ENCODE measurements at places on chromosomes 1 and 21. TPM values are rescaled to one million over a fixed set of nuclear protein-coding genes. Genes with fewer than 3 reads are reported as not detected.

DNA sequence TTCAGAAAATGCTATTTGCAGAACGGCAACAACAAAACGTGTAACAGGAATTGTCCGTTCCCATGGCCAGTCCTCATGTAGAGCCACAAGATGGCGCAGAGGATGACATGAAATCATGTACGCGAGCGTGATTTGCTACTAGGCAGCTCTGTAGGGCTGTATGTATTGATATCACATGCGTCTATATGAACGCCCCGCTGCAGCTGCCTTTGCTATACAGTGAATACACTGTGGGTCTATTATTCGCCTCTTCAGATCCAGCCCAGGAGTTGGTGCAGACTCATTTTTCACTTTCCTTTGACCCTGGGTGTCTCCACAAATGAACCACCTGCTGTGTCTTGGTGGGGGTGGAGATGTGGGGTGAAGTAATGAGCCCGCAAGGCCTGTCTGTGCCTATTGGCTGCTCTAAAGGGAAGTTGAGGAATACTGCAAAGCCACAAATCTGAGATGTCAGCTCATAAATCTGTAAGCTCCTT, 361.5 kb downstream of the KIF26B start:
- no peaks in the 10 kb centered on the region for H3K27me3 ChIP-seq
- H3K36me3 ChIP-seq, result no peaks in the 10 kb centered on the region
- H3K4me1 ChIP-seq, result peaks cover 8% of the 10 kb centered on the region
- no peak overlapping the region for H3K27ac ChIP-seq
- no peak for DNase-seq
- no peak overlapping the region for H3K4me3 ChIP-seq

The PAQR6 gene
- 0.81 TPM for polyA plus RNA-seq

The IGSF21 gene
- polyA plus RNA-seq, result not detected

GRCh38 chr1:30409476-30410152, 313.8 kb downstream of the MATN1 start:
- H3K27ac ChIP-seq, result no peak overlapping the region
- H3K27me3 ChIP-seq, result peaks cover 4% of the 10 kb centered on the region
- peak; percentile 20 for DNase-seq

The WNT3A gene
- not detected for polyA plus RNA-seq

- no peaks in the 10 kb centered on the region for H3K4me1 ChIP-seq
- H3K4me3 ChIP-seq, result no peak overlapping the region
- peak; percentile 72 for DNase-seq
- peaks cover 3% of the 10 kb centered on the region for H3K36me3 ChIP-seq
Observed at GRCh38 chr1:3491291-3492246, 37.1 kb downstream of the ARHGEF16 start.

DNA sequence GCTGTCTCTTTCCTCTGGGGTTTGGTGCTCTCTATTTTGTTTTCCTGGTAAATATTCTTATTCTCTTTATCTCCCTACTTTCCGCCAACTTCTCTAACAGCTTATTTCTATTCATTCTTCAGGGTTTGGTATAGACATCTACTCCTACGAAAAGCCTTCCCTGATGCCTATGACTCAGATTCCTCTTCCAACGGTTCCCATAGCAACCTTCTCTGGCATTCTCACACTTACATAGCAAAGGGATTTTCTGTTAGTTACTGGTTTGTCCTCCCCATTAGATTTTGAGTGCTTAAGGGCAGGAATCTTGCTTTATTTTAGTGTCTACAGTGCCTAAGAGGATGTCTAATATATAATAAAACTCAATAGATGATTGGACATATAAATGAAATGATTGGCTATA, 407.6 kb upstream of the DEPDC1 start:
- H3K27me3 ChIP-seq, result no peaks in the 10 kb centered on the region
- H3K36me3 ChIP-seq, result no peaks in the 10 kb centered on the region
- no peak overlapping the region for H3K27ac ChIP-seq
- H3K4me1 ChIP-seq, result no peaks in the 10 kb centered on the region

The ZMYND12 gene
- 1.4 TPM for polyA plus RNA-seq

GRCh38 chr1:11653101-11653860, 948 bp downstream of the FBXO2 start:
- H3K27ac ChIP-seq, result no peak overlapping the region
- H3K27me3 ChIP-seq, result no peaks in the 10 kb centered on the region
- no peaks in the 10 kb centered on the region for H3K4me1 ChIP-seq
- H3K4me3 ChIP-seq, result no peak overlapping the region
- DNase-seq, result no peak
- H3K36me3 ChIP-seq, result no peaks in the 10 kb centered on the region

GRCh38 chr1:231554969-231555368, 26.5 kb downstream of the TSNAX start:
- H3K4me1 ChIP-seq, result peaks cover 13% of the 10 kb centered on the region
- no peak overlapping the region for H3K4me3 ChIP-seq
- no peak for DNase-seq

The SHISAL2A gene
- not detected for polyA plus RNA-seq

DNA sequence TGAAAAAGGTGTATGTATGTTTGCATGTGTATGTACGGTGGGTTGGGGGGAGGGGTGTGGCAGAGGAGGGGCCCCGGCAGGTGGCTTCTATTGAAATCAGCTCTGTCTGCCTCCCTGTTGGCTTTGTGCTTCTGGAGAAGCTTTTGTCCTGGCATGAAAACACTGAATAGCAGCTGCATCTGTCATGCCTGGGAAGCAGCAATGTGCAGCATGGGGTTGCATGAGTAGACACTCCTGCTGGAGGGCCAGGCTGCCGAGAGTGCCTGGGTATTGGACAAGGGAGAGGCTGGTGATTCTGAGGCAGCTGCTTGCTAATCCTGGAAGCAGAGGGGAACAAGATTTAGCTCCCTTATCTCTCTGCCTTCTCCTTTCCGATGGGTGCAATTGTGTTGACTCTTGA, 20.5 kb downstream of the MAPKAPK2 start:
- peak; percentile 96 for DNase-seq
- peaks cover 58% of the 10 kb centered on the region for H3K4me1 ChIP-seq
- peak overlapping the region; percentile 98 for H3K27ac ChIP-seq
- no peaks in the 10 kb centered on the region for H3K27me3 ChIP-seq
- H3K36me3 ChIP-seq, result no peaks in the 10 kb centered on the region
- peak overlapping the region; percentile 36 for H3K4me3 ChIP-seq

The SPATA45 gene
- polyA plus RNA-seq, result not detected

DNA sequence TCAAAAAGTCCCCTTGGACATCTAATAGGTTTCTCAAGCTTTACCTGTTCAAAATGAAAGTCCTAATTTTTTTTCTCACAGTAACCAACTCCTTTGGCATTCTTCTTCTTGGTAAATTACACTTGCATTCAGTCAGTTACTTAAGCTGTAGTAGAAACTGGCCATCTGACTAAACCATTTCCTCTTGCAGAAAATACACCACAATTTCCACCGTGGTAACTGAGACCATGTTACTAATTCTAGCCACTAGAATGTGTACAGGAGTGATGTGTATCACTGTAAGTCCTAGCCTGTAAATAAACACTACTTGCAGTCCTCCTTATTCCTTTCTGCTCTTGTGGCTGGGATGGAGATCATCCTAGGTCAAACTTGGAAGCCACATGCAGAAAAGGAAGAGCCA, 965.4 kb upstream of the TMPRSS15 start:
- DNase-seq, result no peak
- H3K27me3 ChIP-seq, result no peaks in the 10 kb centered on the region
- no peak overlapping the region for H3K27ac ChIP-seq

GRCh38 chr1:6275826-6276782, 15.2 kb upstream of the GPR153 start:
- no peaks in the 10 kb centered on the region for H3K27me3 ChIP-seq
- peaks cover 14% of the 10 kb centered on the region for H3K4me1 ChIP-seq
- H3K4me3 ChIP-seq, result 0 out of 2 replicates have a peak overlapping the region, but pooled peaks have one; percentile 5
- H3K27ac ChIP-seq, result peak overlapping the region; percentile 54

- DNase-seq, result no peak
- no peaks in the 10 kb centered on the region for H3K27me3 ChIP-seq
- no peak overlapping the region for H3K27ac ChIP-seq
- no peaks in the 10 kb centered on the region for H3K4me1 ChIP-seq
Observed at GRCh38 chr1:158251163-158251562, 3.1 kb upstream of the CD1A start.

The SLAMF9 gene
- 0.48 TPM for polyA plus RNA-seq

The KRTCAP2 gene
- polyA plus RNA-seq, result 480 TPM

GRCh38 chr1:163970699-163971098, 588.3 kb upstream of the PBX1 start:
- H3K27ac ChIP-seq, result no peak overlapping the region
- H3K4me1 ChIP-seq, result no peaks in the 10 kb centered on the region
- no peaks in the 10 kb centered on the region for H3K27me3 ChIP-seq
- peak; percentile 13 for DNase-seq

GRCh38 chr1:235415008-235415904, 48.0 kb downstream of the TBCE start:
- H3K27ac ChIP-seq, result no peak overlapping the region
- peaks cover 6% of the 10 kb centered on the region for H3K4me1 ChIP-seq

The OR2L8 gene
- polyA plus RNA-seq, result not detected

DNA sequence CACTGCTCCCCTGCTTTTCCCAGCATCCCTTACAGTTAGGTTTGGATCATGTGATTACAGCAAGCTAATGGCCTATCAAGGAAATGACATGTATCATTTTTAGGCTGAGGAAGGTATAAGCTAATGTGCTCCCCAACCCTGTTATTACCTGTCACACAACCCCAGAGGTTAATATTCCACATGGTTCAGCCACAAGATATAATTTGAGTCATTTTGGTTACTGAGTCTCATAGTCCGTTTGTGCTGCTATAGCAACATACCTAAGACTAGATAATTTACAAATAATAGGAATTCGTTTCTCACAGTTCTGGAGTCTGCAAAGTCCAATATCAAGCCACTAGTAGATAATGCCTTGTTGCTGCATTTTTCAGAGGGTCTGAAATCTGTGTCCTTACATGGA, 29.1 kb upstream of the SLC16A1 start:
- H3K4me1 ChIP-seq, result no peaks in the 10 kb centered on the region
- no peaks in the 10 kb centered on the region for H3K27me3 ChIP-seq
- no peak overlapping the region for H3K4me3 ChIP-seq

- no peak overlapping the region for H3K4me3 ChIP-seq
- H3K4me1 ChIP-seq, result no peaks in the 10 kb centered on the region
- no peak overlapping the region for H3K27ac ChIP-seq
- DNase-seq, result peak; percentile 43
Observed at GRCh38 chr1:3012456-3013291, 8.6 kb upstream of the ACTRT2 start.

- no peaks in the 10 kb centered on the region for H3K4me1 ChIP-seq
- H3K27me3 ChIP-seq, result no peaks in the 10 kb centered on the region
- no peak overlapping the region for H3K27ac ChIP-seq
Observed at GRCh38 chr1:13407811-13408210, 2.4 kb upstream of the PRAMEF20 start.

GRCh38 chr1:58062635-58063034, 483.9 kb downstream of the OMA1 start:
- no peaks in the 10 kb centered on the region for H3K4me1 ChIP-seq
- H3K4me3 ChIP-seq, result no peak overlapping the region
- DNase-seq, result peak; percentile 16

GRCh38 chr1:17108786-17109185, 10.5 kb downstream of the PADI2 start:
- H3K27me3 ChIP-seq, result peaks cover 5% of the 10 kb centered on the region
- no peaks in the 10 kb centered on the region for H3K4me1 ChIP-seq
- H3K27ac ChIP-seq, result no peak overlapping the region

The OLFML3 gene
- 149 TPM for polyA plus RNA-seq

DNA sequence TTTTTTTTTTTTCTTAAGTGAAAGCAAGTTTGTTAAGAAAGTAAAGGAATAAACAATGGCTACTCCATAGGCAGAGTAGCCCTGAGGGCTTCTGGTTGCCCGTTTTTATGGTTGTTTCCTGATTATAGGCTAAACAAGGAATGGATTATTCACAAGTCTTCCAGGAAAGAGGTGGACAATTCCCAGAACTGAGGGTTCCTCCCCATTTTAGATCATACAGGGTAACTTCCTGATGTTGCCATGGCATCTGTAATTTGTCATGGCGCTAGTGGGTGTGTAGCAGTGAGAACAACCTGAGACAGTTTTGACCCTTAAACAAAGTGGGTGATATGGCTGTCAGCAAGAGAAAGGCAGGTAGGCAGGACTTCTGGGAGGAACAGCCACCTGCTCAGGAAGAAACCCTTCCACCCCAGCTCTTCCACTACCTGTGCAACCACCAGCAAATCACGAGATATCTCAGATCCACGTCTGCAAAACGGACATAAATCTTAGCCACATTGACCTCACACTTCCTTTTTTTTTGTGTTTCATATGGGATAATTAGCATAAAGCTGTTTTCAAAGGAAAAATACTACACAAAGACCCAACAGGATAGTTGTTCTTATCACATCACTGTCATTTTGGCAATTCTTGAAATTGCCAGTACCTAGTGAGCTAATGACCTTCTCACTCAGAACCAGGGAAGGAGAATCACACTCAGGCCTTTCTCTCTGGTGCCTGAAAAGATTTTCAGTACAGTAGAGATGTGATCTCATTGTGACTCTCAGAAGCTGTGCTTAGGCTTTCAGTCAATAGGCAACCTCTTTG, 34.8 kb upstream of the DUSP10 start:
- H3K4me3 ChIP-seq, result no peak overlapping the region
- H3K27ac ChIP-seq, result no peak overlapping the region
- no peaks in the 10 kb centered on the region for H3K27me3 ChIP-seq
- no peaks in the 10 kb centered on the region for H3K4me1 ChIP-seq
- no peak for DNase-seq

The BATF3 gene
- 0.60 TPM for polyA plus RNA-seq

DNA sequence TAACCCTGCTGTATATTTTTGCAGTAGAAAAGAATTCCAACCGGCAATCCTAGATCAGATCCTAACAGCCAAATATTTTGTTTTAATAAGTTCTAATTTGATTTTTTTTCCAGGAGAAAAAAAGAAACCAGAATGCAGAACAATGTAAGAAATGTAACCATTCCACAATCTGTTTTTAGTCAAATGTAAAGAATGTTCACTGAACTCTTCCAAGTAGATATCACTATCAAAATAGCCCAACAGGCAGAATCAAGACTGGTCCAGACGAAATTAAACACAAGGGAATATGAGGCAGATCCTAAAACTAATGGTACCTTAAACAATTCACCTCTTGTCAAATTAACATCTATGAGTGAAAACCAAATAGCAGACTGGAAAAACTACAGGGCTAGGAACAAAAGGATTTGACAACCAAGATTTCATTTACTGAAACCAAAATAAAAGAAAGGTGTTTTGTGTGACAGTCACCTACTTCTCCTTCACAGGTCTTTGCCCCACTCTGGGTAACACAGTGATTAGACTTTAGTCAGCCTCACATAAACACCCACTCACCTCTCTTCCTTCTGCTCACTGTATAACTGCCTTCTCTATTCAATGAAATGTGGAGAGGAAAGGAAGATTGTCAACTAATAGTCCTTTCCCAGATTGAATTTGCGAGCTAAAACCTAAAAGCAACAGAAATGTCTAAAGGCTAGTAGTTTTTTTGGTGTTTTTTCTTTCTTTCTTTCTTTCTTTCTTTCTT, 137.9 kb downstream of the FAF1 start:
- DNase-seq, result no peak
- no peak overlapping the region for H3K27ac ChIP-seq
- no peaks in the 10 kb centered on the region for H3K27me3 ChIP-seq

The MANEAL gene
- polyA plus RNA-seq, result not detected

DNA sequence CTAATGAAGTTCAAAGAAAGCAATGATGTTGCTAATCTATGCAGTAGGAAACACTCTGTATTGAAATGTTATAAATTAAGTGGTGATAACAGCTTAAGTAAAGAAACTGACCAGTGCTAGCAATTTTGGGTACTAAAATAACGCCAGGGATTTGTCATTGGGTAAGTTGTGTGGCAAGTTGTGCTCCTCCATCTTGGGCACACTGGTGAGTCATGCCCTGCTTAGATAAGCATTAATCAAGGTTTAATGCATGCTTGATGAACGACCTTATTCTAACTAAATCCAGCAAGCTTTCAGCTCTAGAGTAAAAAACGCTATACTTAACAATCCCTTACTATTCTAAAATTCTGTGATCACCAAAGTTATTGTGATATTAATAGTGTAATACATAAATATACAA, 25.2 kb downstream of the VAMP4 start:
- DNase-seq, result peak; percentile 49
- peaks cover 28% of the 10 kb centered on the region for H3K4me1 ChIP-seq
- H3K4me3 ChIP-seq, result no peak overlapping the region
- H3K27ac ChIP-seq, result peak overlapping the region; percentile 47
